ENCODE measurements at places on chromosomes 12 and 14.

DNA sequence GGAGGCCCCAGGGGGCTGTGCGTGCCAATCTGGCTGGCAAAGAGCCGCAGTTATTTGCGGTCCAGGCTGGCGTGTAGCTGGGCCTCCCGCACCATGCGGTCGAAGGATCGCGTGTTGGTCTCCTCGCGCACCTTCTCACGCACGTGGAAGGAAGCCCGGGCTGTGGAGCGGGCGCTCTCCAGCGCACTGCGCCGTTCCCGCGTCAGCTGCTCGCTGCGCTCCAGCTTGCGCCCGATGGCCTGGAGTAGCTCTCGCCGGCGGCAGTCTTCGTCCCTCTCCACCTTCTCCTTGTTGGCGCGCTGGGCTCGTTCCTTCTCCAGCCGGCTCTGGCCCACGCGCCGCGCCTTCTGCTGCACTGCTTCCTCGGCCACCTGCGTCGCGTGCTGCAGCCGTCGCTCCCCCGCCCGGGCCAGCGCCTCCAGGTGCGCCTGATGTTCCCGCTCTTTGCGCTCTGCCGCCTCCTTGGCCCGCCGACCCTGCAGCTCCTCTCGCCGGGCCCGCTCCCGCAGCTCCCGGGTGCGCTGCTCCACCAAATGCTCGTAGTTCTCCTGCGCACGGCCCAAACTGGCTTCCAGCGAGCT lies 3.1 kb downstream of the CCDC177 start:
- no peak for DNase-seq

DNA sequence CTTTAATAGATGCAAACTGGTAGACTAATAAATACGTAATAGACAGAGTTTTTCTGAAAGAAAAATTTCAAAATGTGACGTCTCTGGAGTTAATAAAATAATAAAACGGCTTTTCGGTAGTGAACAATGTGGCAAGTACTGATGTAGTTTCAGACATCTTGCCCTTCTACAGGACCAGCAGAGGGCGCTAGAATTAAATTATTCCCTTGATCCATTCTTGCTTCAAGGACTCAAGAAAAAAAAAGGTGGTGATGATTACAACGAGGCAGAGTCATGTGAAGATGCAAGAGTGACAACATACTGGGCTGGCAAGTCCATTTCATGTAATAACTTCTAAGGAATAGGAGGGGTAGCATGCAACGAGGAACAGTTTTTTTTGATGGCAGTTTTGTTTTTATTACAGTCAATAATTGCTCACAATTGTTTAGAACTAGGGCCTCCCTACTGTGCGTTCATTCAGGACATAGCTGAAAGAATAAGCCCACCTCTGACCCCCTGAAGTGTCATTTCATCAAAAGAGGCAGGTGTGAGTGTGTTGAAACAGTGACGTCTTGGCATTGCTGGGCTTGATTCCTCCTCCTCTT lies 101.0 kb upstream of the GZMB start:
- DNase-seq = peak; percentile 79

DNA sequence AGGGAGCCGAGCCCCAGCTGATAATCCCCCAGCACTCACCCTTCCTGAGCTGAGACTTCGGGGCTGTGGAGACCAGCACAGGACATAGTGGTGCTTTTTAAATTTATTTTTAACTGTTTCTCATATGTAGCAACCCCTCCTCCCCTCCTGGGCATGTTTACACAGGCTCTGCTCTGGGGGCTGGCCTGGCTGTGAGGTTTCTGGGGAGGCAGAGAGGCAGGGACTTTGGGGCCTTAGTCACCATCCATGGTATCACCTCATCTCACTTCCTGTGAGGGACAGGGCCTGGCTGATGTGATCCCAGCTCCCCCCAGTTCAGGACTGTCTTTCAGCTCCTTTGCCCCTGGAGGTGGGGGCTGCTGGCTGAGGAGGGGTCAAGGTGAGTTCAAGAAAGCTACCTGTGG lies 20.4 kb downstream of the VASH1 start:
- no peak for DNase-seq

- DNase-seq = no peak
Measured at GRCh38 chr12:97257726-97258125, 204.9 kb upstream of the RMST start.

DNA sequence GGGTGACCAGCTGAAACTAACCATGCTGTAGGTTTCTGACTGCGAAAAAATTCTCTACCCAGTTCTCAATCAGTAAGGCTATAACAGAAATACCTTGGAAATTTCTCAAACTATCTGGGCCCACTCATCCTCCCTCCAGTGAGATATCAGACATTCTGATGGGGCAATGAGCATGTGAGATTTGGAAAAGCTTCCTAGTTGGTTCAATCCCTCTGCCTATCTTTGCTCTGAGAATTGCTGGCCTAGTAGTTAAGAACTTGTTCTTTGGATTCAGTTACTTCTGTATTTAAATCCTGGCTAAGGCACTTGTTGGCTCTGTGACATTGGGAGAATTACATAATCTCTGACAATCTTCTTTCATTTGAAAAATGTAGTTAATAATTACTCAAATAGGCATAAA lies 119.4 kb downstream of the SLC15A5 start:
- no peak for DNase-seq

DNA sequence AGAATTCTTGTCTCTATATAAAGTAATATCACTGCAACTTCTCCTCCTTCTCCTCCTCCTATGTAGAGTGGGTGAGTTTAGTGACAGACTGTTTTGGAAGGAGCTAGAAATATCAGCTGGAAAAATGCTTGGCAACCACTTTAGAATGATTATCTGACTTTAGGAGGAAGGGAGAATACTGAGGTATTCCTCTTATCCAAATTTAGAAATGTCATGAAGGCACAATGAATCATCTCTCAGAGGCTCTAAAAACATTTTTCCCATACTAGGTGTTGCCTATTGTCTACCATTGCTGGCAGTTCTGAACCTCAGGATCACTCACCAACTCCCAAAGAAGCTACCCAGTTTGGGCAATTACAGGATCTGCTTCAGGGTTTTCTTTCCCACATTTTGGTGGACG lies 306.6 kb upstream of the ATP2B1 start:
- peak; percentile 7 for DNase-seq

- DNase-seq = no peak
Measured at GRCh38 chr14:94936401-94936892, 166.5 kb upstream of the GSC start.

DNA sequence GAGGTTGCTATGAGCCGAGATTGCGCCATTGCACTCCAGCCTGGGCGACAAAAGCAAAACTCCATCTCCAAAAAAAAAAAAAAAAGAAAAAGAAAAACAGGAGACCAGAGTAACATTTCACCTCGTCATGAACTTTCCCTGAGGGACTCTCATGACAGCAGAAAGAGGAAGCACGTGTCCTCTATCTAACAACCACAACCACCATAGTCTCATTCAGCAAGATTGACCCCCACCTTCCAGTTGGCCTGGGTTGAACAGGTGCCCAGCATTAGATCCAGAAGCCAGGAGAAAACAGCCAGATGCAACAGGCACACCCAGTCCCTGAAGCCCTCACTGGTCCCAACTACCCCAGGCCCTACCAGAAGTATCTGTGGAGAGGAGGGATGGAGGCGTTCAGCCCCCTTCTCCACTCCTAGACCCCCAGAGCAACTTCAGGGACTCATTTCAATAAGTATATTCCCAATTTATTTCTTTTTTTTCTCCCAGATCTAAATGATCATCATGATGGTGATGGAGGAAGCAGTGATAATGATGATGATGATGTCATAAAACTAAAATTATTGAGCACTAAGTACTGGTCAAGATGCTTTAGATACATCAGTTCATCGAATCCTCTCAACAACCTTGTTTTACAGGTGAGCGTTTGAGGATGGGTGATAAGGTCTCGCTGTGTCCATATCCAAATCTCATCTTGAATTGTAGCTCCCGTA lies 235.0 kb downstream of the EFCAB11 start:
- no peak for DNase-seq

DNA sequence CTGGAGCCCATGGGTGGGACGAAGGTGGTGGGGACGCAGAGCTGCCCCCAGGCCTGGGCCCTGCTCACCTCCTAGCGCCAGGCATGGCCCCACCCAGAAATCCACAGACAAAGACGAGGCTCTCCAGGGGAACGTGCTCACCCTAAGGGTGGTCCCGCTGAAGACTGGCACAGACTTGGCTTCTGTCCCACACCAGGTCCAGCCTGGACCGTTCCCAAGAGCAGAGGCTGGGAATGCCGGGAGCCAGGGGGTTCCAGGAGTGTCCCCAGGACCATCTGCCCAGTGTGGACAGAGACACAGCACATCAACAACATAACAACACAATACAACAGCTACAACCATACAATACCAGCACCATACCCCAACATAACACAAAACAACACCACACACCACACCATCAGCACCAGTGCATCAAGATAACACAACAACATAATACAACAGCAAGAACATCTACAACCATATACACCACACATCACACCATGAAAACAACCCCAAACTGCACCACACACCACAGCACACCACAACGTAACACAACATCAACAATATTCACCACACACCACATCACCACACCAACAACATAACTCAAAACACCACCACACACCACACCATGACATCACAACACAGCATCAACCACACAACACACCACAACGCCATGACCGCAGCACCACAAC lies 329.6 kb downstream of the ADGRD1 start:
- no peak for DNase-seq

GRCh38 chr12:47705229-47705565 lies 633 bp downstream of the RPAP3 start:
- DNase-seq = peak; percentile 7

GRCh38 chr14:71056168-71056567 lies 148.9 kb downstream of the PCNX1 start:
- DNase-seq = no peak

DNA sequence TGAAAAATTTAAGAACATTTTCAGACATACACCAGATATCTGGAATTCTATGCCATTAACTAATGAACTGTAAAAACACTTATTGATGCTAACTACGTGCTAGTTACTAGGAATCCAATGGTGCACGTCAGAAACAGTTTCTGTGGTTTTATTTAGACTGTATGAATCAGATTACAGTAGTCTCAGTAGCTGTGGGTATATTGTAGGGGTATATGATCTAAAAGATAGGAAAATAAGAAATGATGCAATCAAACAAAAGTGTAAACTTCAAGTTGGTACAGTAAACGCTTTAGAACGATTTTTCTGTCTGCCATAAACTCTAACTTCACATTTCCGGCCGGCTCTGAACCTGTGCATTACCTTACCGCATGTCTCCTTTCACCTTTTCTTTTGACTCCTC lies 2.3 kb downstream of the ABCC9 start:
- DNase-seq = no peak

DNA sequence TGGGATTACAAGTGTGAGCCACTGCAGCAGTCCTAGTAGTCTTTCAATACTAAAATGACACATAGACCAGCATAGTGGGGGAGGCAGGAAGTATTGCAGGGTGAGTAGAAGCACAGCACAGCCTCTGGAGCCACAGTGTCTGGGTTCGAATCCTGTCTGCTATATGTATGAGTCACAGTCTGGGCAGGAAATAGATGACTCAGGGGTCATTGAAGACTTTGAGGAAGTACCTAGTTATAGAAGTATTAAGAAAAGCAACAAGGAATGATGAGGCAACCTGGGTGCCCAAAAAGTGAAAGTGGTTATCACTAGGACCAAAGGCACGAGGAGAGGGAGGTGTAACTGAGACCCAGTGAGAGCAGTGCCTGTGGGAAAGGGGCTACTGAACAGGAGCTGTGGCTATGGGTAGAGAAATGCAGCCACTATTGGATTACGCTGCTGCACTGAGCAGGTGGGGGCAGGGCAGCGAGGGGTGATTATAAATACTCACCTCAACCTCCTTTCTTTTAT lies 124.0 kb downstream of the PDE3A start:
- DNase-seq = peak; percentile 45

- no peak for DNase-seq
Measured at GRCh38 chr12:93550748-93551611, 21.5 kb upstream of the SOCS2 start.

GRCh38 chr14:99384450-99385417 lies 95.9 kb downstream of the SETD3 start:
- DNase-seq = no peak

DNA sequence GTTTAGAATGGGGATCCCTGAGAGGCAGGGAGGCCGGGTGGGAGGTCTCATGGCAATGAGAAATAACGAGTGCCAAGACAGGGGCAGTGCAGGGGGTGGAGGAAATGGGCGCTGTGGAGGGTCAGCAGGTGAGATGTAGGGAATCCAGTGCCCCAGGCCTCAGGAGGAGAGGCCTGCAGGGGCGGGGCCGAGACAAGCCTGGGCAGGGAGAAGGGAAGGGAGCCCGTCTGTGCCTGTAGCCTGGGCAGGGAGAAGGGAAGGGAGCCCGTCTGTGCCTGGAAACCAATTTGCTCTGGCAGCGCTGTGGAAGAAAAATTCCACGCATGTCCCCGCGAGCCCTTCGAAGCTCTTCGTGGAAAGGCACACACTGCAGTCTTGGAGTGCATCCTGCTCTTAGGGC lies 10.6 kb upstream of the NCOR2 start:
- DNase-seq = no peak

DNA sequence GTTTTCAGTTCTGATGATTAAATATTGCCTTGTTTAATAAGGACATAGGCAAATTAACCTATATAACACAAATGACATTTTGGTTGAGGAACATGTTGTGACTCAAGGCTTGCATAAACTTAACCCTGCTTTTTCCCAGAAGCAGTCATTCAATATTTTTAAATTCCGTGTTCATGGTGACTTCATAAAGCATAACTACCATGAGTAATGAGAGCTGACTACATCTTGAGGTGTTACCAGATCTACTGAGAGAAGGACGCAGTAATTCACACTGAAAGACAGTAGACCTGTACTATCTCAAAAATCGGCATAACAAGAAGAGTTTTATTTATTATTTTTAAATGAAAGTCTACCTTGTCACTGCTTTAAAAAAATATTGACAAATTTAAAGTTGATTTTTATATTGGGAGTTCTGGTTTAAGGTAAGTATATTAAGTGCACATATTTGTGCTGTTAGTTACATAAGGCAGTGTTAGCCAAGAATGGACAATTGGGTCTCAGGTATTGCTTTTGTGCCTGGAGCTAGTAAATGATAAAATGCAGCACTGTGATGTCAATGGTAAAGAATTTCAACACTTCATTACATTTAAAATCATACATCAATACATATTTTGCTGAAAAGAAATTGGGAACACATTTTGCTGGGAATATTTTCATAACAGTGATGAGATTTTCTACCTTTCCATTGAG lies 1198.5 kb downstream of the FSCB start:
- no peak for DNase-seq

DNA sequence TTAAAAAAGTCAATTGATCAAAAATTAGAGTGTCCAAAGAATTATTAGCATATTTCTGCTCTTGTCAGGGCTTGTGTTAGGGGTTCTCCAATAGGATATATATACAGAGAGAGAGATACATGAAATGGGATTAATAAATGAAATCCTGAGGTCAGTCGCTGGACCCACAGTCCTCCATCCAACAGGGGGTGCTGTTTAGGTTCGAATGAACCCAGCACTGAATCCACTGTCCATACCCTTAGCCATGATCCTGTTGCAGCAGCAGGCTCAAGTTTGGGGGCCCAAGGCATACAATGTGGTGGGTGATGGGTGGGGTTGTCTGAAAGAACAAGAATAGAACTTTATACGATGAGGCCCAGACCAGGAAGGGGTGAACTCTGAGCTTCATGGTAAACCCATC lies 780 bp upstream of the MYO1H start:
- no peak for DNase-seq

All from amniotic epithelial cell (primary cell).